ENCODE measurements at places on chromosomes 7 and 10.

DNA sequence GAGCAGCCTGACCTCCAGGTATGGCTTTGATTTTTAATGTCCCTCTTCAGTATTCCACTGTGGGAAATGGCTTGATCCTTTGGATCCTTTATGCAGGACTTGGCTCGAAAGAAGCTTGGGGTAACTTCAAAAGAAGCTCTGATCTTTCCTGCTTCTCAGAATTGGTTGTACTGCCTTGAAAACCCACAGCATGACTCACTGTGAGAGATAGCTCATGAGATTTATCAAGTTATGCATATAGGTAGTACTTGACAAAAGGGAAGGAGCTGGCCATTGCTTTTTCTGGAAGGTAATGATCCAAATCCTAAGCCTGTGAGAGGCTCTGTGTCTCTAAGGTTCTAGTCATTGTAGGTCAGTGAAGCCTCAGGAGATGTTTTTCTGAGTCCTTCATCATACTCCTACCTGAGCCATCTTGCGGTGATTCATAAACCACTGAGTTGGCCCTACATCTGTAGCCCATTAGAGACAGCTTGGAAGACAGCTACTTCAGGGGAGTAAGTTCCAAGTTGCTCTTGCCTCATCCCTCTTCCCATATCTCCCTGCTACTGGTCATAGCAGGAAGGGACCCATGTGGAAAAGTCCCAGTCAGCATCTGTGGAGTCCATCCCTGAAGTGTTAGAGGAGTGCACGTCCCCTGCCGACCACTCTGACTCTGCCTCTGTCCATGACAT, 36.7 kb upstream of the NFKB2 start:
- no peak for DNase-seq

- DNase-seq: no peak
Measured at GRCh38 chr7:68720697-68721096, 877.6 kb upstream of the AUTS2 start.

DNA sequence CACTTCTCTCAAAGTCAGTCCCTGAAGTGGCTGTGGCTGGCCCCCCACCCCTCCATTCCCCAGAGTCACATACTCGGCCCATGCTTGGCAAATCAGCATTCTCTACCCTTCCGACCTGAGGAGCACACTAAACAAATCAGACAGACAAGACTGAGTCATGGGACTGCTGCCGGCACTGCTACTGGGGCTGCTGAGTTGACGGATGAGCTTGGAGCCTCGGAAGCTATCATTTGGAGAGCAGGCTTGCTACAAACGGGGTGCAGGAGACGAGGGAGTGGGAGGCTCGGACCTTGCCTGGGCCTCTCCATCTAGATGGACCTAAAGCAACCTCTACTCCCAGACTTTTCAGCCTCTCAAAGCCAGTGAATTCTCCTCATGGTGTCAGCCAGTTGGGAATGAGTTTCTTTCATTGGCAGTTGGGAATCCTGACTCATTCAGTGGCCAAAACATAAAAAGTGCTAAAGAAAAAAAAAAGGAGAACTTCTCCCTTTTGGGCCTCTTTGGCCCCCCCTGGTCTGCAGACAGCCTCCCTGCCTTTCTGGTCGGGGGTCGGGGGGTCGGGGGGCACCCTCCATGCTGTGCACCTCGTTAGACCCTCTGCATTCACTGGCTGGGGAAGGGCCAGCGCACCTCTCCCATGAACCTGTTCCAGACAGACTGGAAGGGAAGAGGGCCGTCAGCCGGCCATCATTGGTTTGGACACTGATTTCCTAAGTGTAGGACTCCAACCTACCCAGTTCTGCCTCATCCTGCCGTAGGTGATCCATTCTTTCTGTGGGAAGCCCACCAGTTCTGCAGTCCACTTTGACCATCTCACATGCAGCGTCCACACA, 52.3 kb upstream of the COL13A1 start:
- DNase-seq: no peak

DNA sequence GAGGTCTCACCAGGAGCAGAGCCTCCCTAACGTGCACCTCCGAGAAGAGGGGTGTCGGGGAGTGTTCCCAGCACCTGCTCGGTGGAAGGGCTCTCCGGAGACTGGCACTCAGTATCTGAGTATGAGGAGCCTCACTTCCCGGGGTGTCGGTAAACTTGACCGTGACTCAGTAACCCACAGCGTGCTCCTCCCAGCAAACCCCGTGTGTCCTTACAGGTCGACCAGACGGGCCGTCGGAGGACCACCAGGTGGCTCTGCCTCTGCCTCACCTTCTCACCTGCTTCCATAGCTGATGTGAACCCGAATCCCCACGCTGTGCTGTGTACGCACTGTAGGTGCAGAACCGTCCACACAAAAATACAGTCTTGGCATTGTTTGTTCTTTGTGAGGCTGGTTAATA, 29.0 kb upstream of the KNDC1 start:
- no peak for DNase-seq

DNA sequence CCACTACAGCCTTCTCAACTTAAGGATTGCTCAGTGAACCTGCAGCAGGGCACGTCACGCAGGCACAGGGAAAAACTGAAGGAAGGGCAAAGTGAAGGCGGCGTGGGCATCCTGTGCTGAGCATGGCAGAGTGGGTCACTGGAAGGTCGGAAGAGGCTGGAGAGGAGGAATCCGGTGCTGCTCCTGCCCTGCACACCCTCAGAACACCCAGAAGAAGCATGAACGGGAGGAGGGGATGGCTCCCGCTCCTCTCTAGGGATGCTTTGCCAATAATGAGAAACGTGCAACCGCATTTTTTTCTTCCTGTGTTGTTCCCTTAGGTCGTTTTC, 175.1 kb downstream of the TNS3 start:
- no peak for DNase-seq

GRCh38 chr10:124451276-124451675, 1.4 kb upstream of the NKX1-2 start:
- DNase-seq: no peak

GRCh38 chr10:119755446-119755845, 29.6 kb downstream of the INPP5F start:
- no peak for DNase-seq

DNA sequence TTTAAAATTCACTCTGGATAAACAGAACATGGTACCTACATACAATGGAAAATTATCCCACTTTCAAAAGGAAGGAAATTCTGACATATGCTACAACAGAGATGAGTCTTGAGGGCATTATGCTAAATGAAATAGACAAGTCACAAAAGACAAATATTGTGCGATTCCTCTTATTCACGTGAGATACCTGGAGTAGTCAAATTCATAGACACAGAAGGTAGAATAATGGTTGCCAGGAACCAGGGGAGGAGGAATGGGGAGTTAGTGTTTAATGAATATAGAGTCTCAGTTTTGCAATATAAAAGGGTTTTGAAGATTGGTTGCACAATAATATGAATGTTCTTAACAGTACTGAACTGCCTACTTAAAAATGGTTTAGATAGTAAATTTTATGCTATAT, 69.8 kb upstream of the WAC start:
- no peak for DNase-seq
